Prostate gland (tissue), 2 donors: ENCODE measurements at places on chromosomes 1 and 21.

DNA sequence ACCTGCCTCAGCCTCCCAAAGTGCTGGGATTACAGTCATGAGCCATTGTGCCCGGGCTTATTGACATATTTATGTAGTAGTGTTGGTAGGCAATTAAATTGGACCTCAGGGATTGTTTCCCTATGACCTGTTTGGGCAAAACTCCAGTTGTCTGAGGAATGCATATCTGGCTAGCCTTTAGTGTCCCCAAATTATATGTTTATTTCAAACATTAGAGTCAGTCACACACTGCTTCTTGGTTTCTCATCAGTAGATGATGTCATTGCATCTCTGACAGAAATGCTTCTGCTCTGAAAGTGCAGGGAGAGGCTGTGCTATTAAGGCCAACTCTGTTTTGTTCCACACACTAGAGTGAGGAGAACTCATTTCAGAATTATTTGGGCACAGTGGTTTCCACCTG is 12.5 kb downstream of the PIP5K1A start:
- DNase-seq: no peak

DNA sequence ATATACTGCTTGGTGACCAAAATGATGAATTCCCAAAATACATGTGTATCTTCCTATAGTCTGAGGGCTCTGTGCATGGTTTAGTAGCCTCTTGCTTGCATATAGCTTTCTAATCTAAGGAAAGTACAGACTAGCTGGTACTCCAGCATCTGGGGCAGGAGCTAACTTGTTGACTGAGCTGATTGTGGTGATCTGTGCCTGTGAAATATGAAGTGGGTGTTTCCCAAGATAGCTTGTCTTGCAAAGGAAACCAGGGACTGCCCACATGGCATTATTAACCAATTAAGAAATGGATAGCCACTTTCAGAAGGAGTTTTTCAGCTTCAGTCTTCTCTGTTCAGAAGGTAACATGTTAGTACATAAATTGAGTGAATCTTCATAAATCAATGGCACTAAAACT is 219.8 kb downstream of the NEGR1 start:
- no peak for DNase-seq

- DNase-seq: no peak
Observed at GRCh38 chr1:223717695-223718363, 5.5 kb downstream of the CAPN2 start.

DNA sequence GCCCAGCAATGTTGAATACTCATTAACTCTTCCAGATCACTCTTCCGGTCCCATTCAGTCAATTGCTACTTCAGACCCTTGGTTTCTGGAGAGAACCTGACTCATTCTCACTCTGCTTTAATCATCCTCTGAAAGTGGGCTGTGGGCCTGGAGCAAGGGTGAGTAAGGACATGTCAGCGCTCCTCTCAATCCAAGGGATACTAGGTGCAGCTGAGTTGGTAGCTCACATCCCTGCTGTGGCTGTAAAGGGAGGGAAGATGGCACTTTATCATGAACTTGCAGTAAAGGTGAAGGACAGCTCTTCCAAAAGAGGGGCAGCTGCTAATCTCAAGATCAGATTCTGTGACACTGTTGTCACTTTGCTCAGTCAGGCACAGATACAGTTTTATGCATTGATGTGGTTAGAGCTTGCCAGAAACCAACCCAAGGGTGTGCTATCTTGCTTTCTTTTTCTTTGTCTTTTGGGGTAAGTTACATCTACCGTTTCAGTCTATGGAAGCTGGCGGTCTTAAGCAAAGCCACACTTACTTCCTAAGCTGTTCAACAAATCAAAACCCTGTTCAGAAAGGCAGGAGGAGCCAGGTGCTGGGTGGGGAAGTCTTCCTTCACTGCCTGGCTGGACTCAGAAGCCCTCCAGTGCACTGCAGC is 26.5 kb upstream of the NTPCR start:
- no peak for DNase-seq

- no peak for DNase-seq
Observed at GRCh38 chr1:116194568-116194967, 83.4 kb downstream of the MAB21L3 start.

- no peak for DNase-seq
Observed at GRCh38 chr1:55043011-55043410, 3.7 kb downstream of the PCSK9 start.

- no peak for DNase-seq
Observed at GRCh38 chr1:213744780-213745179, 243.0 kb upstream of the PROX1 start.

DNA sequence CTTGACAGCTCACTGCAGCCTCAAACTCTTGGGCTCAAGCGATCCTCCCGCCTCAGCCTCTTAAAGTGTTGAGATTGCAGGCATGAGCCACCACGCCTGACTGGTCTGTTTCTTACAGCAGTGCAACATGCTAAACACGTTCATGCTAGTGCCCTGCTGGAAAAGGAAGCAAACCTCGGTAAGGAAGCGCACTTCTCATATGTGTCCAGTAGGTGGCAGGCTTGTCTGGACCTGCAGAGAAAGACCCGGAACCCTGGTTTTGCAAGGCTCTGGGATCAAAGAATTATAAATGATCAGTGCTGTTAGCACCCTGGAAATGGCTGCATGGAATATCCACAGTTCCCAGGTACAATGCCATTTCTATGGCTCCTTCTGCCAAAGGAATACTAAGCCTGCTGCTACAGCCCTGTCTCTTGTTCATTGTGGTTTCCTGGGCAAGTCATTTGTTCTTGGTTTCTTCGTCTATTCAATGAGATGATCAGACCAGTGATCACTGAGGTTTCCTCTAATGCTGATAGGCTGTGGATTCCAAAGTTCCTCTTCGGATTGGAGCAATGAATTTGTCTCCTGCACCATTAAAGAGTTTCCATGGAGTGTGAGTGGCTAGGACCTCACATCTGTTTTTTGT is 15.9 kb downstream of the RNU5D-1 start:
- DNase-seq: peak; percentile 61

- no peak for DNase-seq
Observed at GRCh38 chr1:22796642-22797041, 86.0 kb downstream of the EPHB2 start.

DNA sequence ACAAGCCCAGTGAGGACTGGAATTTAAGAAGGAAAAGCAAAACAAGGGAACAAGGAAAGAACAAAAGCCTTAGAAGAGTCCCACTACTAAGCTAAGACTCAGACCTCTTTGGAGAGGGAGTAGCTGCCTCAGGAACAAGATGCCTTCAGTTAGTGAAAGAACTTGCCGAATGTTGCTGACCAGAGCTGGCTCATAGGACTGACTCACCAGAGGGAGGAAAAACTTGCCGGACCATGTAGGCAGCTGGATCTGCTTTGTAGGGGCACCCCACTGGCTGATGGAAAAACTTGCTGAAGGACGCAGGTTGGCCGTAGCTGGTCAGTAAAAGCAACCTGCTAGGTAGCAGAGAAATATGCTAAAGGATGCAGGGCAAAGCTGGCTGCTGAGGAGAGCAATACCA is 15.3 kb upstream of the ZSWIM5 start:
- no peak for DNase-seq

DNA sequence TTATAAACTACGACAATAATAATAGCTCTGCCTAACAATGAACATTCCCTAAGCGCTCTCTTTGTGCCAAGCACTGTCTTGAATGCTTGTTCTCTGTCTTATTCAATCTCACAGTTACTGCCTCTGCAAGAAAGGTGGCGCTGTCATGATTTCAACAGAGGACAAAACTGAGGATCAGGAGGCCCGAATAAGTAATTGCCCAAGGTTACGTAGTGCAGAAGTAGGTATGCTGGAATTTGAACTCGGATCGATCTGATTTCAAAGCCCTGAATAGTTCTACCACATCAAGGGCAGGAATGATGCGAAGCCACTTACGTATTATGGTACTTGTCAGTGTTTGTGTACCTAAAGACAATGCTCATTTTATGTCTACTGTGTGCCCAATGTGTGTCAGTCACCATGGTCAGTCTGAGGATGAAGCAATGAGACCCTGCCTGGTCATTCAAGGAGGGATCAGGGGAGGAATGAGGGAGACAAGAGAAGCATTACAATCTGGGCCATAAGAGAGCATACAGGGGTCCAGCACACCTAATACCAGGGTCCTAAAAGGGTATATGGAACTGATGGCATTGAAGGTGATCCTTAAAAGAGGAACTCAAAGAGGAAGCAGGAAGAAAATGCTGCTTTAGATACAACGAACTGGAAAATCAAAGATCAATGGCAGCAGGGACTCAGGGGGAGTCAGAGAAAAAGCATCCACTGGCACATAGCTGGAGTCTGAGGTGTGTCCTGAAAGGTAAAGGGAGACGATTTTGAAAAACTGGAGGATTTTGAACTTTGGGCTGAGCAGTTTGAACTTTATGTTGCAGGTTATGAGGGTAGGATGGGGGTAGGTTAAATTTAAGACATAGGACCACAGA is 389.2 kb downstream of the PLPP3 start:
- no peak for DNase-seq
